Left lung (tissue), 14 donors: ENCODE measurements at places on chromosomes 12 and 14. TPM values are rescaled to one million over a fixed set of nuclear protein-coding genes. Genes with fewer than 3 reads are reported as not detected.

Gene LRRC10
- polyA plus RNA-seq: not detected

Gene RERGL
- 0.59 TPM for polyA plus RNA-seq

Gene STRAP
- 147 TPM for polyA plus RNA-seq

Gene CLEC4A
- 4.2 TPM for polyA plus RNA-seq

Gene SERPINA9
- not detected for polyA plus RNA-seq

Gene TMEM253
- 0.76 TPM for polyA plus RNA-seq

Gene PROX2
- 3.1 TPM for polyA plus RNA-seq

Gene KCNC2
- polyA plus RNA-seq: not detected

Gene PZP
- 2.4 TPM for polyA plus RNA-seq

Gene TPH2
- polyA plus RNA-seq: 0.48 TPM

Gene SLCO1B3
- not detected for polyA plus RNA-seq

Gene STAT2
- 166 TPM for polyA plus RNA-seq

Gene CMA1
- polyA plus RNA-seq: not detected

Gene GLIPR1L2
- polyA plus RNA-seq: 1.1 TPM

Gene TMEM120B
- 8.5 TPM for polyA plus RNA-seq

Gene E2F7
- polyA plus RNA-seq: 10.9 TPM

Gene TXNRD1
- 56.8 TPM for polyA plus RNA-seq

Gene MANSC4
- 0.58 TPM for polyA plus RNA-seq

Gene ABCD2
- polyA plus RNA-seq: 0.13 TPM

Gene PRKD1
- polyA plus RNA-seq: 26.9 TPM

Gene IKBIP
- 25.5 TPM for polyA plus RNA-seq

Gene NID2
- 253 TPM for polyA plus RNA-seq

Gene PTPRR
- polyA plus RNA-seq: 0.23 TPM

Gene TAS2R30
- polyA plus RNA-seq: 0.48 TPM
